ENCODE measurements at places on chromosomes 5 and 9.

- no peak for DNase-seq
These were observed 534 bp downstream of the ERP44 start for GRCh38 chr9:100098046-100098886.

DNA sequence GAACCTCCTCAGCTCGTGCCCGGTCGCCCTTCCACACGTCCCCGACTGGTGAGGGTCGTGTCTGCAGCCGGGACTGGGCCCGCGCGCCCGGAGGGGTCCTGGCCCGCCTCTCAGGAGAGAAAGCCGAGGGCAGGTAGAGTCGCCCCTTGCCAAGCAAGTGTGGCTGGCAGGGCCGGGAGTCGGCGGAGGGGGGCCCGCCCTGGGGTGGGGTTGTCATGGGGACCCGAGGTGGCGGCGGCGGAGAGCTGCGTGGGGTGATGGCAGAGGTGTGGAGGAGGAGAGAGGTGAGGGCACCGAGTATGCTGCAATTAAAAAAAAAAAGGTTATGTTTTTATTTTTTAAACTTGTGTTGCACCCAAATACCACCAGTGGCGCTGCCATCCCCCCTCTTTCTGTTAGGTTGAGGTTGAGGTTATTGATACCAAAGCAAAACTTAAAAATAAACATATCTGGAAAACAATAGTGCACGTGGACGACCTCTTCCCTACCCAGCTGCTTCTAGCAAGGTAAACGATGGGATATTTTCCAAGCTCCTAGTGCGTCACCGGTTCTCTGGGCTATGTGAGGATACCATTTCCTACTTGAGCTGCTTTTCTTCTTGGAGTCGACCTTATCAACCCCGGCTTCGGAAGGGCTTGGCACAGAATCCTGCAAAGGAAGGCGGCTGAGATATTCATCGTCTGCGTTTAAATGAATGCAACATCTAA lies 660 bp downstream of the SCAMP1 start:
- DNase-seq, result peak; percentile 35

GRCh38 chr5:136374638-136375037 lies 9.3 kb upstream of the TRPC7 start:
- no peak for DNase-seq

DNA sequence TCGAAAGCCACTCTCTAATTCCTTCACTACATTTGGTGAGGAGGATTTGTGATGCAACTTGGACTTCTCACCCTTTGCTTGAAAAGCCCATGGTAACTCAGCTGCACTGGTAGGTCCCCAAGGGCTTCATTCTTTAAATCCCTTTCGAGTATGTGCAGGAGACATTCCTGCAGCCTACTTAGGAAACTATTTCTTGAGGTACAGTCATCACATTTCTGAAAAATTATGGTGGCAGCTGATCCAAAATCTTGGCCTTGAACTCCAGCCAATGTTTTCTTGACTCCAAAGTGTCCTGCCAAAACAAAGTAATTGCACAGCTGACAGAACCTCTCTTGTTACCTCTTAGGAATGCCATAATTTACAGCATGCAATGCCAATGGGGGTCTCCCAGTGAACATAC lies 99.7 kb downstream of the NPR3 start:
- DNase-seq, result no peak

- DNase-seq, result no peak
These were observed 1318.3 kb upstream of the DMAC1 start for GRCh38 chr9:9117866-9118265.

GRCh38 chr9:16307626-16308195 lies 562.8 kb downstream of the BNC2 start:
- no peak for DNase-seq

- no peak for DNase-seq
These were observed 30.4 kb downstream of the DPYSL3 start for GRCh38 chr5:147479444-147479843.

DNA sequence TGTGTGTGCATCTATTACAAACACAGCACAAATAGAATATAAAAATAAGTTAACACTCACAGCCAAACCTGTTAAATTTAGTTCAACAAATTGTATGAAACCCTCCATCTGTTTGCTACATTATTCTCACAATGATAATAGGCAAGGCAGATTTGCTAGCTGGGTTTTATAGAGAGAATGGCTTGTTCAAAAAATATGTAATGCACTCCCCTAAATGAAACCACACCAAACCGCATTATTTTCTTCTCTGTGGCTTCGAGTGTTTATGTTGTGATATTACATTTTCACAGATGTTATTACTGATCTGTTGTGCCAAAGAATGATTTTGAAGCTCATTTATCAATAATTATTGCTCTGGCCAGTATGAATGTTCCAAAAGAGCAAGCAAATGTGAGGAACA lies 92.9 kb downstream of the SPATA31D1 start:
- no peak for DNase-seq

DNA sequence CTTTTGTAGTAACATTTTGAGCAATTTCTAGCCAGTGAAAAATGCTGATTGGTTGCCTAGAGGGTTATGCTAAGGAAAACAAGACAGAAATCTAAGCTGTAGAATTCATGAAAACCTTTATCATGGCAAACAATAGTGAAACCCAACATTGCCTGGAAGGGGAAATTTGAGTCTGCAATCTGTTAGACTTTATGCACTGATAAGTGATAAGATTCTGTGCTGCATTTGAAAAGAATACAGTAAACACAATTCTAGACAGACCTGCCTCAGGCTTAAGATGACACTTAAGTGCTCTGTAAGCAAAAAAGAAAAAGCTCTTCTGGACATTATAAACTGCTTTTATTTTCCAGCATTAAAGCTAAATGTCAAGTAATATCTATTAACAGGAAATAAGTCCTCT lies 519.3 kb downstream of the ISL1 start:
- no peak for DNase-seq

- DNase-seq, result no peak
These were observed 4.5 kb downstream of the SREK1IP1 start for GRCh38 chr5:64763948-64764503.
